ENCODE measurements at places on chromosomes 12 and 14. TPM values are rescaled to one million over a fixed set of nuclear protein-coding genes. Genes with fewer than 3 reads are reported as not detected.

GRCh38 chr12:123914726-123915333 lies 57.8 kb downstream of the CCDC92 start:
- H3K27me3 ChIP-seq = no peaks in the 10 kb centered on the region
- DNase-seq = no peak
- no peak overlapping the region for H3K27ac ChIP-seq
- H3K4me3 ChIP-seq = no peak overlapping the region

DNA sequence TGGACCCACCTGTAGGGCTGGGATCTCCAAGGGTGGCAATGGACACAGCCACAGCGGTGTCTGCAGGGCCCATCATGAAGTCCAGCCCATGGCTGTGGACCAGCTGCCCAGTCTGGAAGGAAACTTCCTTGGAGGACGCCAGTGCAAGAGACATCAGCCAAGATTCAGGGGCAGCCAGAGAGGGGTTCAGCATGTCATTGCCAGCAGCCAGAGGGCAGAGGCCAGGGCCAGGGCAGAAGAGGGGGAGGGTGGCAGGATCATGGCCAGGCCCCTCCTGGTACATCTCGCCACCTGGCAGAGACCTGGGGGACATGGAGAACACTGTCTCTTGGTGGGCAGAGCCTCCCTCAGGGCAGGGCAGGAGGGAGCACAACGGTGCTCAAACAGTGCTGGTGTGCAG lies 10.2 kb downstream of the ANHX start:
- no peaks in the 10 kb centered on the region for H3K4me1 ChIP-seq
- no peaks in the 10 kb centered on the region for H3K36me3 ChIP-seq
- DNase-seq = no peak
- H3K27me3 ChIP-seq = no peaks in the 10 kb centered on the region
- H3K27ac ChIP-seq = no peak overlapping the region

ENDOU gene
- total RNA-seq = 1.7 TPM

- H3K36me3 ChIP-seq = no peaks in the 10 kb centered on the region
- no peaks in the 10 kb centered on the region for H3K4me1 ChIP-seq
- DNase-seq = no peak
- H3K27me3 ChIP-seq = no peaks in the 10 kb centered on the region
- H3K27ac ChIP-seq = no peak overlapping the region
- no peak overlapping the region for H3K4me3 ChIP-seq
These were observed 101.2 kb upstream of the SLC16A7 start for GRCh38 chr12:59494617-59495016.

DNA sequence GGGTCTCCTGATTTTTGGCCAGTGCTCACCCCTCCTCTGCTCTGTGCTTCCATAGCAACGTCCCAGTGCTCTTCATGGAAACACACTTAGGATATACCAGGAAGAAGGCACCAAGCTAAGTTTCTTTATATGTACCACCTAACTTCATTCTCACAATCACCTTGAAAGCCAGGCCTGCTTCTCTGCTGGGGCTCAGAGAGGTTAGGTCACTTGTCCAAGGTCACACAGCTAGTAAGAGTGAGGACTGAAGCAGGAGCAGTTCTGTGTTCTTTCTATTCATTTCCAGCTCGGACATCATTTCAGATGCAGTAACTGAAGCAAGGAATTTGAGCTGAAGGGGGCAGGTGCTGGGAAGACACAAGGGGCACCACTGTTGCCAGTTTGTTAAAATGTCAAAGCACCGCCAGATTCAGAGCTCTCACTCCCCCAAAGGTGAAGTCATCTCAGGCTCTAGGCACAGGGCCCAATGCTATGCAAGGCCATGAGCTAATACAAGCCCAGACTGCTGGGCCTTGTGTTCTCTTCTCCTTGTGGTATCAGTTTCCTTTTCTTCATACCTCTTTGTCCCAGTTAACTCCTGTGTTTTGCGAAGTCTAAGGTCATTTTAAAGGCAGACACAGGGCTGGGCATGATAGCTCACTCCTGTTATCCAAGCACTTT lies 19.7 kb upstream of the YY1 start:
- H3K36me3 ChIP-seq = no peaks in the 10 kb centered on the region
- no peak for DNase-seq
- no peak overlapping the region for H3K27ac ChIP-seq
- H3K4me1 ChIP-seq = peaks cover 4% of the 10 kb centered on the region
- no peaks in the 10 kb centered on the region for H3K27me3 ChIP-seq

KRT77 gene
- not detected for total RNA-seq

TSPAN11 gene
- total RNA-seq = 14.1 TPM

- no peak overlapping the region for H3K4me3 ChIP-seq
- H3K4me1 ChIP-seq = no peaks in the 10 kb centered on the region
- no peak overlapping the region for H3K27ac ChIP-seq
- DNase-seq = no peak
These were observed 71.1 kb downstream of the TBC1D30 start for GRCh38 chr12:64895526-64895925.

Data from aorta (tissue), 5 donors.